ENCODE measurements at places on chromosomes 3 and 15. TPM values are rescaled to one million over a fixed set of nuclear protein-coding genes. Genes with fewer than 3 reads are reported as not detected.

The CIP2A gene
- 16.7 TPM for total RNA-seq

The ACTC1 gene
- total RNA-seq: 101 TPM

The HIGD1A gene
- total RNA-seq: 87.3 TPM

The FOXB1 gene
- not detected for total RNA-seq

The AQP9 gene
- total RNA-seq: 3.2 TPM

The BRPF1 gene
- total RNA-seq: 17.2 TPM

Data from metanephros (tissue), 2 donors.